ENCODE measurements at places on chromosomes 16 and 17.
A peak's percentile ranks its signal among the peaks of the same experiment; 100 is the strongest.

- DNase-seq, result no peak
These were observed 23.6 kb downstream of the RAB40B start for GRCh38 chr17:82674656-82675475.

DNA sequence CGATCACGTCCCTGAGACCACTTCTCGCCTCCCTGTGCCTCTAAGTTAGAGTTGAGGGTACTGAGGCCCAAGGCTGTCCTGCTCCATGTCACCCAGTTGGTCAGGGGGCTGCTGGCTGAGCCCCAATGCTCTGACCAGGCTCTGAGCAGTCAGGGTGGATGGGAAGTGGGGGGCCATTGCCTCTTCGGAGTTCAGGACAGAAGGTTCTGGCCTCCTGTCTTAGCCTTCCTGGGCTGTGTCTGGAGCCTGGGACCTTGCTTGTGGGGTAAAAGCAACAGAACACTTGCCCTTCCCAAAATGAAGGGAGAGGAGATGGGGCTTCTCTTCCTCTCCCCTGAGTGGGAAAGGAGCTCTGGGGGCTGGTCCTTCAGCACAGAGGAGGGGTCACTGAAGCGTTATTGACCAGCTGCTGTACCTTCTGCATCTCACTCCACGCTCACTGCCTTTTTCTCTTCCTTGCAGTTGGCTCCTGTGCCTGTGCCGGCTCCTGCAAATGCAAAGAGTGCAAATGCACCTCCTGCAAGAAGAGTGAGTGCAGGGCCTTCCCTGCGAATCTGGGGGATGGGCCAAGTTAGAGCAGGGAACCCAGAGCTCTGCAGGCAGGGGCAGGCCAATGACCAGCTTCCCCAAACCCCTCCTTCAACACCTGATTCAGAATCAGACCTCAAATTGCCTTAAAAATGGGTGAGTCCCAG is 580 bp downstream of the MT1X start:
- DNase-seq, result no peak

- DNase-seq, result no peak
These were observed 32.2 kb downstream of the DHX38 start for GRCh38 chr16:72125635-72126428.

GRCh38 chr16:86016201-86016965 is 117.4 kb downstream of the IRF8 start:
- peak; percentile 51 for DNase-seq

- no peak for DNase-seq
These were observed 3.7 kb upstream of the NLK start for GRCh38 chr17:28038802-28039201.

All from Peyer's patch (tissue), 4 donors.